ENCODE measurements at places on chromosomes 16 and 17.

GRCh38 chr17:70527364-70527888 is 358.1 kb downstream of the KCNJ2 start:
- no peak for DNase-seq

GRCh38 chr17:81578038-81578441 is 25.9 kb upstream of the FAAP100 start:
- DNase-seq: no peak

GRCh38 chr16:68113059-68113761 is 28.0 kb downstream of the NFATC3 start:
- no peak for DNase-seq

- DNase-seq: peak; percentile 17
These were observed 38.1 kb upstream of the METRNL start for GRCh38 chr17:83041305-83041704.

DNA sequence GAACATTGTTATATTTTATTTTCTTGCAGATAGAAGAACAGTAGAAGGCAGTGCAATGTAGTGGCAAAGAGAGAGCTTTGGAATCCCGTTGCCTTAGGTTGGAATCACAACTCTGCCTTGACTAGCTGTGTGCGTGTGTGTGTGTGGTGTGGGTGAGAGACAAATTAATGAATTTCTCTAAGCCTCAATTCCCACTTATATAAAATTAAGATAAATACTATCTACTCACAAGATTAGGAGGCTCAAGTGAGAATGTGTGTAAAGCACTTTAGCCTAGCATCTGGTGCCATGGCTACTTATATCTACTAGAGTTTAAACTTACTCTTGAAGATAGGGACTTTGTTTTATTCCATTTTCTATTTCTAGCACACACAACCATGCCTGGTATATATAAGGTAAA is 12.8 kb downstream of the CPD start:
- DNase-seq: no peak

GRCh38 chr16:6560306-6561100 is 772.1 kb upstream of the RBFOX1 start:
- DNase-seq: no peak

DNA sequence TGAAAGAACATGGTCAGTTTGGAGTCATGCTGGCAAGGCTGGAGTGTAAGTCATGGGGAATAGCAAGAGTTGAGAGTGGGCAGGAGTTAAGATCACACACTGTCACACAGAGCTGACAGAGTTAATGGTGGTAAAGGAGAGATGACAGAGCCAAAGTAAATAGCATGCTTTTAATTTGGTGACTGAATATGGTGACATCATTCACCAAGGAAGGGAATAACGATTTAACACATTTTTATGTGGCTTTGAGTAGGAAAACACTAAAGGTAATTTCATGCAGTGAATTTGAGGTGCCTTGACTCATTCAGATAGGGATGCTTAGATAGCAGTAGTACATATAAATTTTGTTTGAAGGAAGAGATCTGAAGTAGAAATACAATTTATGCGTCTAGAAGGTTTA is 42.1 kb downstream of the SYNRG start:
- DNase-seq: no peak

DNA sequence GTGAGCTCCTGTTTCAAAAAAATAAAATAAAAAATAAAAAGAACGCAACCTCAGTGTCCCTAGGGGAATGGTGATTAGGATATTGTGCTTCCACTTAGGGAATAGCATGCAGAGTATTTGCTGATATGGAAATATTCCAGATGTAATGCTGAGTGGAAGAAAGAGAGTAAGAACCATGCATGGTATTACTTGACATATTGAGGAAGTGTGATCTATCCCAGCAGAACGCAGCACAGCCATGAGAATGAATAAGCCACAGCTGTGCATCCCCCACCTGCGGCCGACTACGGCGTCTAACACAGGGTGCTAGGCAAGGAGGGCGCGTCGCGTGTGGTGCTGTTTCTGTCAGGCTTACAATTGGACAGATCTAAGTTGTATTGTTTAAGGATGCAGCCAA is 49.5 kb downstream of the FOXK2 start:
- no peak for DNase-seq

GRCh38 chr16:25045696-25046381 is 30.7 kb upstream of the ARHGAP17 start:
- DNase-seq: no peak

- DNase-seq: no peak
These were observed 4.5 kb upstream of the KIF2B start for GRCh38 chr17:53818271-53818670.

GRCh38 chr17:4358154-4358553 is 8.3 kb downstream of the UBE2G1 start:
- no peak for DNase-seq

DNA sequence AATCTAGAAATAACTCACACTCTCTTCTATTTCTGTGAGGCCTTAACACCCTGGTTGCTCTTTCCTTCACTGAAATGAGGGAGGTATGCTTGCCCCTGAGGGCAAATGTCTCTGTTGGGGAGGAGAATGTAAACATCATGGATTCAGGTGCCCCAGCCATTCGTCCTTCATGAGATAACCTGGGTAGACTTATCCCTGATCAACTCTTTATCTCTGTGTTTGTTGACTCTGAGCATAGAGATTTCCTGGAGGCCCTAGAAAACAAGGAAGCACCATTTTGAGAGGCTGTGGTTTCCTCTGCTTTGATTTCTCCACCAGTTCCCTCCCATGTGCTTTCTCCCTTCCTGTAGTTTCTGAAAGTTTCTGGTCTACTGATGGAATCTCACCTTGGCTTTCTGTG is 77.3 kb downstream of the PHKB start:
- DNase-seq: no peak

- DNase-seq: no peak
These were observed 6.9 kb downstream of the KCNJ16 start for GRCh38 chr17:70081885-70082284.

- DNase-seq: no peak
These were observed 98.1 kb upstream of the CCL2 start for GRCh38 chr17:34156741-34157589.

DNA sequence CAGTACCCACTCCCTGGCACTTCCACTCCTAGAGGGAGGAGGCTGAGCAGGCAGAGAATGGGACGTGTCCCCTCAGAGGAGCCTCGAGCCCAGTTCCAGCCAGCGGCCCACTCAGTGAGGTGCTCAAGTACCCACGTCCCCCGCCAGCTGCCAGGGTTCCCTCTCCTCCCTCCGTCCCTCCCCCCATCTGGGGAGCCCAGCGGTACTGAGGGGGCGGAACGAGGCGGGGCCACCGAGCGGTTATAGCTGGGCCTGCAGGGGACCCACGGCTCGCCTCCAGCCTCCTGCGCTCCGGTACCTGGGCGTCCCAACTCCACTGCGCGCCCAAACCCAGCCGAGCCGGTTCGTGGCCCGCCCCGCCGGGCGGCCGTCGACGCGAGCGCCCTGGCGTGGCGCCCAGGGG is at the start of gene NPW:
Gene NPW (plus strand): TSS at position 268 of the 403 bp plus-strand sequence.
- DNase-seq: peak; percentile 78

GRCh38 chr16:58451945-58452401 is 48.0 kb upstream of the NDRG4 start:
- no peak for DNase-seq

- no peak for DNase-seq
These were observed 69.2 kb downstream of the PRKCB start for GRCh38 chr16:23905027-23905426.

DNA sequence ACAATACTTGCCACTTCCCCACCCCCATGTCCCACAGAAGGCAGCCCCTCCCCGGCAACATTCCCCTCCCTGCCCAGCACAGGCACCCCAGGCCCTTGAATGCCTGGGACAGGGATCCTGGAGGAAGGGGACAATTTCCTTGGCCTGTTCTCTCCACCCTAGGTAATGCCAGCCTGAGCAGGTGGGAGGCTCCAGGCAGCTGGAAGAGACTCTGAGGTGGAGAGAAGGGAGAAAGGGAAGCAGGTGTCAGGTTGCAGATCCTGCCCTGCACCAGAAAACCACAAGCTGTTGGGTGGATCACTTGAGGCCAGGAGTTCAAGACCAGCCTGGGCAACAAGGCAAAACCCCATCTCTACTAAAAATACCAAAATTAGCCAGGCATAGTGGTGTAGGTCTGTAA is 8.9 kb downstream of the MPP2 start:
- no peak for DNase-seq

GRCh38 chr17:82872591-82873520 is 33.0 kb upstream of the ZNF750 start:
- DNase-seq: no peak

GRCh38 chr17:7611635-7612293 is 2.9 kb downstream of the FXR2 start:
- DNase-seq: no peak

DNA sequence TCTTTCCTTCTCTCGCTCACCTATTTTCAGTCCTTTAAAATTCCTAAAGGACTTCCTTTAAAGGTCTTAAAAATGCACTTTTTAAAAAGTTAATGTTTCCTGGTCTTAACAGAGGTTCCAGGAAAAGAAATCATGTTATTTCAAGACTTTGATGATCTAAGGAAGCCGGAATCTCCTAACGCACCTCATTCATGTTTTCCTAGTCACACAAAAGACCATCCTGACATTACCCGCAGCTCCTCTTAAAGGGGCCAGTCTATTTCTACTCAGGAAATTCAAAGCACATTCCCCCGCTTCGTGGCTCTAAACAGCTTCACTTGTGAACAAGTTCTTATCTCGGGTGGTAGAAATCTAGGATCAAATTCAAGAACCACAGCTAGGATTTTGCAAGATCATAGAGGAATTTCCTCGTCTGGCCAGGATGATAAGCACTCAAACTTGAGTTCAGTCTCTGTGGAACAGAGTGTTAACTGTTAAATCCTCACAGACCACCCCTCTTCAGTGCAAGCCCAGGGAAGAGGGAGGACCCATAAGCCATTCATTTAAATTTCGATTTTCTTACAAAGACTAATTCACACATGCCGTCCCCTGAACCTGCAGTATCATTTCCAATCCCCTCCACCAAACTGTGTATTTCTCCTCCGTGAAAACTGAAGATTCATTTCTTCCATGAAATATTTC is 137.1 kb upstream of the AXIN2 start:
- DNase-seq: no peak

DNA sequence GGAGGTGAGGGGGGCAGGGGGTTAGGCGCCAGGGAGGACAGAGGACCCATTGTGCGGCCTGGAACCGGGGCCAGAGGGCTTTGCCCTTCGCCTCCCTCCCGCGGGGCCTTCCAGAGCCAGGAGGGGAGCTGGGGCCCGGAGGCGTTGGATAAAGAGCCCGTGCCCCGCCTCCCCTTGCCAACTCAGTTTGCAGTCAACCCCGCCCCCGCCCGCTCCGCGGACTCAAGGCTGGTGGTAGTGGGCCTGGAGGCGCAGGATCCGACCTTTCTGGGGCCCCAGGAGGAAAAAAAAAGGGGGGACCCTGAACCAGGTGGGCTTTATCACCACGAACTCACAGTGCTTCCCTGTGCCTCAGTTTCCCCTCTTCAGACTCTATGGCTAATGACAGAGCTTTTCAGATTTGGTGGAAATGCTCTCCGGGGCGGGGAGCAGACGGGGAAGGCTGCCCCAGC is 2.0 kb upstream of the SPHK1 start:
- no peak for DNase-seq

DNA sequence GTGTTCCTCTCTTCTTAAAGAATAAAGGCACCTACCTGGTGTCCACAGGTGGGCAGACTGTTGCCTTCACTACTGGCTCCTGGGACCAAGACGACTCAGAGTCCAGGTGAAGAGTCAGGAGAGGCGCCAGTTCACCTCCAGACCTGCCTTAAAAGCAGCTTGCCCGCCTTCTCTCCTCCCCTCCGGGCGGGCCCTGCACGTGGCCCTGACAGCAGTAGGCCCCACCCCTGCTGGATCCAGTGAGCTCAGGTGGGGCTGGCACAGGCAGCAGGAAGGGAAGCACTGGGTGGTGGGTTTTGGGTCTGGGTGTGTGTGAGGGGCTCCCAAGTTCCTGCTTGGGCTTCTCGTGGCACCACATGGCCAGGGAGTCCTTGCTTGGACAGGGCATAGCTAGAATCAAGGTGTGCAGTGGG is at the start of gene TNS4:
Gene TNS4 (minus strand): TSS at position 125 of the 413 bp plus-strand sequence. CDS start 5,198 bp downstream, outside the sequence.
- no peak for DNase-seq

GRCh38 chr17:5591966-5592365 is 7.7 kb upstream of the NLRP1 start:
- DNase-seq: no peak

DNA sequence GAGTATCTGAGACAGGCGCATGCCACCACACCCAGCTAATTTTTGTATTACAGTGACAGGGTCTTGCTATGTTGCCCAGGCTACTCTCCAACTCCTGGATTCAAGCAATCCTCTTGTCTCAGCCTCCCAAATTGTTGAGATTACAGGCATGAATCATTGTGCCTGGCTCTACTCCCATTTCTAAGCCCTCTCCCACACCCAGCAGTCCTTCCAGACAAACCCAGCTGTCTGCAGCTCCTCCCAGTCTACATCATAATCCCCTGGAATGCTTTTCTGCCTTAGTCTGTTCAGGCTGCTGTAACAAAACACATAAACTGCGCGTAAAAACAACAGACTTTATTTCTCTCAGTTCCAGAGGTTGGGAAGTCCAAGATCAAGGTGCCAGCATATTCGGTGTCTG is 144.5 kb downstream of the GRIN2A start:
- no peak for DNase-seq

- no peak for DNase-seq
These were observed 64.8 kb upstream of the KIFC3 start for GRCh38 chr16:57867000-57867561.

DNA sequence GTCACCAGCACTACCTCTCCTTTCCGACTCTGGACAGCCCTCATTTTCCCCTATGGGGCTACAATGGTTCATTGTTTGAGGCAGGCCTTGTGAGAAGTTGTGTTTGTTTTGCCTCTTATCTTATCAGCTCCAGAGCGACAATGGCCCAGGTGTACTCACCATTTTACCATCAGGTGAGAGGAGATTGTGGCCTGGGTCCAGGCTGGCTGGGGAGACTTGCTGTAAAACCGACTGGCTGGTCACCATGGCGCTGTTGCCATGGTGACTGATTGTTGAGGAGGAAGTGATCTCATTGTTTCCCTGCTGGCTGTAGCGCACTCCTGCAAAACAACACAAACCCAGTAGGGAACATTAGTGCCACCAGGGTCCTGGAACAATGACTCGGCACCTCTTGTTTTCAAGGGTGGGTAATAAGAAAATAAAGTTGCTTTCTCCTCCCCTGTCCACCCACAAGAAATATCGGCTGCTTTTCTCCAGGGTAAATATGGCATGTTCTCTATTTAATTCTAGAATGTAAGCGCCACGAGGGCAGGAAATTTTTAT is 34.4 kb downstream of the HNF1B start:
- DNase-seq: no peak

- DNase-seq: no peak
These were observed 857 bp downstream of the GOT2 start for GRCh38 chr16:58733248-58733670.

DNA sequence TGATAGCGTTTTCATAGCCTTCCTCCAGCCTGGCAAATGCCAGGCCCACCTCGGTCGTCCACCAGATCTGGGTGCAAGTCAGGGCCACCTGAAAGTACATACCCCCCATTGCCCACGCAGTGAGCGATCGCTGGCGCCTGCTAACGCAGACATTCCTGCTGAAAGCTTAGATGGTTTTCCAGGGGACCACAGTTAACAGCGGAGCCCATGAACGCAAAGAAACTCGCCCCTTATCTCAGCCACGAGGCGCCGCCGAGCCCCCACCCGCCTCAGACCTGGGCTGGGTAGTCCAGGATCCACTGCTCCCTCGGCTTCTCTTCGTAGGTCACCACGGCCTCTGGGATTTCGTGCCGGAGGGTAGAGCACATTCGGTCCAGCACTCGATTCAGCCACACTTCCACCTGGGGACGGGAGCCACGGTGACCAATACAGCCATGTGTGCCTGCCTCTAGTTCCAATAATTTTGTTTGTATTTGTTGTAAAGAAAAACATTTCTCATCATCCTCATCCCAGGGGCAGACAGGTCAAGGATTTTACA is 74.5 kb downstream of the DNAH17 start:
- DNase-seq: no peak
